Left renal pelvis (tissue), 4 donors: ENCODE measurements at places on chromosomes 7 and 10. TPM values are rescaled to one million over a fixed set of nuclear protein-coding genes. Genes with fewer than 3 reads are reported as not detected.

GRCh38 chr7:136114966-136115762 lies 138.0 kb upstream of the MTPN start:
- DNase-seq = no peak

DNA sequence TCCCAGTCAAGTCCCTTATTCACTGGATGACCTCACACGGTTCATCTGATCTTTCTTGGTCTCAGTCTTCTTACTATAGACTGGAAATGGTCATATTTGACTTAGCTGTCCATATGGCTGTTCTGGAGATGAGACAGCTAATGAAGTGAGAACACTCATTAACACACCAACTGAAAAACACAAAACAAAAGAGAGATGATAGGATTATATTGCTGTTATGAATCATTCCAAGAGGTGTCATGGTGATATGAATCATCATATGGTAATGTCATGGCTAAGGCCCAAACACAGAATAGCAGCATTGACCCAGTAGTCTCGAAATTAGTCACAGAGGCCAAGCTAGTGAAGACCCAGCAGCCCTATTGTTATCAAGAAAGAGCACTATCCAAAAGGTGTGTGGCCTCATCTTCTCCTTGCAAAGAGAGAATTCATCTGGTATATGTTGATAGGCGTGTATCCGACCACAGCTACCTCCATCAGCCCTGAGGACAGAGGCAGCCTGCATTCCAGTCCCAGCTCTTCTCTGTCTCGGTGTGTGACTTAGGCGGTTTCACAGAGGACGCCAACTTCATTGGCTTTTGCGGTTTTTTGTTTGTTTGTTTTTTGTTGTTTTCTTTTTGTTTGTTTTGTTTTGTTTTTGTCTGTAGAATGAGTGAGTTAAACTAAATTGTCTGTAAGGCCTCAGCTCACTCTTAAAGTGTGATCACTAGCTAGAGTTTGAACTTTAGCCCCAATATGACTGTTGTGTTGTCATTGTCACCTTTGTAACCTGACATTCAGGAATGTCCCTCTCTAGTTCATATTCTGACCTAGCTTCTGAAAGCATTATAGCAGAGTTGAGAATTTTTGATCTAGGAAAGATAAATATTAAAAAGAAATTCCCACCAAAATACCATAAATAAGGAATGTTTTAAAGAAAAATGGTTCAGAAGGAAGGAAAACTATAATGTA lies 97.4 kb upstream of the PDCD4 start:
- DNase-seq = no peak

GRCh38 chr7:2168615-2169311 lies 64.0 kb downstream of the MAD1L1 start:
- peak; percentile 74 for DNase-seq

DNA sequence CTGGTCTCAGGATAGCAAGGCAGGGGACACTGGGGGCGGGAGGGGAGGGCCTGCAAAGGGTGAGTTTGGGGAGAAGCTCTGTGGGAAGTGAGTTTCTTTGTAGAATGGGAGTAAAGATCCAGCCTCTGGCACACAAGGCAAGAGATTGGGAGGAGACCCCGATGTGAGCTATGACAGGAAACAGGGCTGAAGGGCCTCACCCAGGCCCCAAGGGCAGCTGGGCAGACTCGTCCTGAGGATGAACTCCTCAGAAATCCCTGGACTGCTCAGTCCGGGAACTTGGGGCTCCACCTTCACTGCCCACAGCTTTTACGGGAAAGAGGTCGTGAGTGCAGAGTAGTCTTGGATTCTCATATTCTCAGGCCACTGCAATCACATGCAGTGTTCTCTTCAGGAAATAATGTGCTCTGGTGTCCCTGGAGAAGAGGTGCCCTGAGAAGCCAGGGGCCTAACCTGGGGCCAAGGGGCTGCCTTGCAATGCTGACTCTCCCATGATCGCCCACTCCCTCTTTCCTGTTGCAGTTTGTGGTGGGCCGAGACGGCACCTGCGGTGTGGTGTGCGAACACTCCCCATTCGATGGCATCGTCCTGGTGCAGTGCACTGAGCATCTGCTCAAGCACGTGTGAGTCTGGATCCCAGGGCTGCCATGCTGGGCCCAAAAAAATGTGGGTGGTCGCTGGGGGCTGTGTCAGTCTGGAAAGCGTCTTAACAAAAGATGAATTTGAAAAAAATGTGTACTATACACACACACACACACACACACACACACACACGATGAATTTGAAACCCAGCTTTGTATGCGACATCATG lies 31.3 kb upstream of the C10orf53 start:
- no peak for DNase-seq

- no peak for DNase-seq
These were observed 39.4 kb downstream of the CTBP2 start for GRCh38 chr10:125121003-125121402.

- no peak for DNase-seq
These were observed 152.5 kb upstream of the YAE1 start for GRCh38 chr7:39413636-39414223.

DNA sequence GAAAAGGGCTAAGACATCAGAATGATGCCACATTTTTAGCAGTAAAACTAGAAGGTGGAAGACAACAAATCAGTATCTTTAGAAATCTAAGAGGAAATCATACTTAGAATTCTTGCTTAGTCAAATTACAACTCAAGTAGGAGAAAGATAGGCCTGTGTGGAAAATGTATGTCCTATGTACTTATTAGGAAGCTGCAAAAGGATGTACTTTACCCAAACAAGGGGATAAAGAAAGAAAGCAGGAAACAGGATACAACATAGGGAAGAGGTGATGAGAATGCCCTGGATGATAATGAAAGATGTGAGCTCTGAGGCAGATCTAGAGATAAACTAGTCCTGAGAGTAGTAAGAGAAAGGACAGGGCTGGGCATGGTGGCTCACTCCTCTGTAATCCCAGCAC lies 54.9 kb downstream of the RNLS start:
- DNase-seq = no peak

- no peak for DNase-seq
These were observed 179.2 kb upstream of the MBL2 start for GRCh38 chr10:52951824-52952223.

DNA sequence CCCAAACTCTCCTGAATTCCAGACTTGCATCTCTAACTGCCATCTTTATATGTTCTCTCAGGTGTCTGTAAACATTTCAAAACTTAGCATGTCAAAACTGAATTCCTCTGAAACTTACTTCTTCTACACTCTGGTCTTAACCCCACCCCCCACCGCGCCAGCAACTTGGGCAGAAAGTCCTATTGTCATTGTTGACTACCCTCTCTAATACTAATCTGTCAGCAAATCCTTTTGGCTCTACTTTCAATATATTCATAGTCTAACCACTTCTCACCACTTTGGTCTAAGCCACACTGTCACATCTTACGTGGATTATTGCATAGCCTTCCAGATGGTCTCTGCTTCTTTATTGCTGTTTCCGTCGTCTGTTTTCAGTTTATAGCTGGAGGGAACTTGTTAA lies 86.6 kb downstream of the AHCYL2 start:
- DNase-seq = no peak

DNA sequence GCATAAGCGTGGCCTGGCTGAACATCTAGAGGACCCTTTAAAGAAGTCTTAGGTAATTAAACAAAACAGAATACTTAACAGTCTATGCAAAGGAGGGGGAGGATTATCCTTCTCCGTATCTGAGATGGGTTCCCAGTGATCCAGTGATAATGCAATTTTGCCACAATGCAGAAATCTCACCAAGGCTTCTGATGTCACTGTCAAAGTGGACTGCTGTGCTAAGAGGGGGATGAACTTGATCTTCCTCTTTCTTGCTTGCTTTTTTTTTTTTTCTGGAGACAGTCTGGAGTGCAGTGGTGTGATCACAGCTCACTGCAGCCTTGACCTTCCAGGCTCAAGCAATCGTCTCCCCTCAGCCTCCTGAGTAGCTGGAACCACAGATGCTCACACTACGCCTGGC lies 30.8 kb downstream of the GATA3 start:
- no peak for DNase-seq

Gene ARMH3
- 19.2 TPM for polyA plus RNA-seq

Gene MLLT10
- polyA plus RNA-seq = 45.6 TPM

Gene ASIC3
- 2.6 TPM for polyA plus RNA-seq

Gene FAM171A1
- polyA plus RNA-seq = 91.8 TPM

Gene AGAP4
- polyA plus RNA-seq = 27.4 TPM

Gene ITGA8
- polyA plus RNA-seq = 44.2 TPM

Gene FOXK1
- 16.8 TPM for polyA plus RNA-seq

Gene CARD11
- 0.96 TPM for polyA plus RNA-seq
